ENCODE measurements at places on chromosomes 5 and 9. TPM values are rescaled to one million over a fixed set of nuclear protein-coding genes. Genes with fewer than 3 reads are reported as not detected.

Gene CDC25C
- total RNA-seq = 0.83 TPM

Gene FBN2
- 7.2 TPM for total RNA-seq

Gene LCN2
- not detected for total RNA-seq

Gene INSL4
- total RNA-seq = not detected

Gene TMEM215
- not detected for total RNA-seq

Gene ADGRV1
- not detected for total RNA-seq

Measured in cardiac ventricle fibroblast (primary cell).